ENCODE measurements at places on chromosomes 7 and 10.

GRCh38 chr10:19623321-19623720, 192.9 kb upstream of the PLXDC2 start:
- no peak for DNase-seq

DNA sequence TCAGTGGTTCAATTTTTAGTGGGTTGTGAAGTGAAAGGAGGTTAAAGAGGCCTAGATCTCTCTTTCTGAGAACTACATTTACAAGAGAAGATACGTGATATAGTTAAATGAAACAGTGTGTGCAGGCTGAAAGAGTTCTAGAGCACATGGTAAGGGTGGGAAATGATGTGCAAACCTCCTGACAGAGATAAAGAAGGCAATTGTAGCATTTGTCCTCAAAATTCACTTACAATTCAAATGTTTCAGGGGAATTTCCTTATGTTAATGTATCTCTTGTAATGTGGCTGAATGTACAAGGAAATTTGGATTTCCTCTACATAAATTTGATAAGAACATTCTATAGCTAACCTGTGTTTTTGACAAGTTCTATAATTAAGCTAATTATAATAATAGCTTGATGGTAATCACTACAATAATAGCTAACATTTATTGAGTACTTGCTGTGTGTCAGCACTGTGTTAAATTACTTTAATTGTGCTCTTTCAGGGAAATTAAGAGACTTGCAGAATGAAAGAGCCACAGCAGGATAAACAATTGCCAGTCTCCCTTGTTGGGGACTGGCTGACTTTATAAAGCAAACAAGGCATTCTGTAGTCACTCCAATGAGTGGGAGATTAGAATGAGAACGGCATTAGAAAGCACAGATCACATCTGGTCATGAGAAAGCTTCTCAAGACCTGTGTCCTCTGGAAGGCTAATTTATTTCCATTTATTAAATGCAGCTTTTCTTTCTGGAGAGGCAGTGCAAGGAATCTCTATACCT, 139.7 kb upstream of the TMEM72 start:
- no peak for DNase-seq

GRCh38 chr7:42081671-42082070, 155.3 kb downstream of the GLI3 start:
- DNase-seq: no peak

GRCh38 chr10:10007957-10008356, 1009.7 kb upstream of the CELF2 start:
- peak; percentile 28 for DNase-seq

DNA sequence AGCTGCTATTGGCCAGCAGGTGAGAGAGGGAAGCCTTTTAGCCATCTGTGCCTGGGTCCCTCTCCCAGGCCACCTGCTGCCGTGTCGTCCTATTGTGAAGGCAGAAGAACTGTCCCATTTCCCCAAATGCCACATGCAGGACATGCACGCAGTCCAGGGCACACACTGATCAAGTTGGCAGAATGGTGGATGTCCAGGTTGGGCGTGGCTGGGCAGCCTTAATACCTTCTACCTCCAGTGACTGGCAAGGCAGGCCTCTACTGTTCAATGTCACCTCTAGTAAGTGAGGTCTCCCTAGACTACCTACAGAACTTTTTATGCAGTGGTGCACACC, 37.6 kb downstream of the ALOX5 start:
- DNase-seq: no peak
